ENCODE measurements at places on chromosomes 2 and 18. TPM values are rescaled to one million over a fixed set of nuclear protein-coding genes. Genes with fewer than 3 reads are reported as not detected.

DNA sequence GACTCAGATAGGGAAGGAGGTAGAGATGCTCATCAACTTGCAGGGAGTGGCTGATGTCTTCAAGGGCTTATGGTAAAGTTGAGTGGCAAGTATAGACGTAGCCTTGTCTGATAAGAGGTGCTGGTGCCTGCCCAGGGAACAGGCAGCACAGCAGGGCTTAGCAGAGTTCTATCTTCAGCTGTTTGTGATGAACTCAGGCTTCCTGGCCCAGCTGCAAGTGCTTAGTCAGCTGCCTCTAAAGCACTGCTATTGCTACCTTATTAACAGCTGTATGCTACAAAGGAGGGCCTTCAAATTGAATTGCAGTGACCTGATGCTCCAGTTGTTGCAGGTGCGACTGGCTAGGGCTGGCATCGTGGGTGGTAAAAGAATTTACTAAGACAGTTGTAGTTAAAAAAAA lies 82.1 kb downstream of the TSN start:
- no peak for DNase-seq

- DNase-seq, result no peak
Observed at GRCh38 chr18:33745871-33746545, 168.0 kb downstream of the ASXL3 start.

- DNase-seq, result no peak
Observed at GRCh38 chr2:42376758-42377157, 15.7 kb upstream of the COX7A2L start.

DNA sequence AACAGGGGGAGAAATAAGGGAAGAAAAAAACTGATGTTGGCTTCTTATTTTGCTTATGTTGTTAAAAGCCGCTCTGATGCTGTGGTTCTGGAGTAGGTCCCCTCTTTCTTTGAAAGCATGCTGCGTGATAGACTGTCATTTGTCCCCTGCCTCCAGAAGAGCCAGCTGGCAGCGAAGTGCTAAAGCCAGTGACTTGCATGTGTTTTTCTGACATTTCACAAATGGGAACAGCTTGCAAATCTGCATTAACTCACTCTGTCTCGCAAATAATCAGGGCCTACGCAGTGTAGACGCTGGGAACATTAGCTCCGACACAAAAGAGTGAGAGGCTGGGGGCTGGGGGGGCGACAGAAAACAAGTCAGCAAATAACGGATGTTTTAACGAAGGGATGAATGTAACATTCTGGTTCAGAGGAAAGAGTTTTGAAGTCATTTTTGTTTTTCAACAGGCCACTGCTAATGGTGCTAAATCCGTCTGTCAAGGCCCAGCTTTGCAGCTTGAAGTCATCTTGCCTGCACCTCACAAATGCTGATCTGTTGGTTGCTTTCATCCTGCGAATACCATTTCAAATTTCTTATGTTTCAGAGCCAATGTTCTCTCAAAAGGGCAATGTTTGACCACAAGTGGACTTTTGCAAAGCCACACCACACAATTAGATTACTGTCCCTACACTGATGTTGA lies 68.8 kb upstream of the PIK3C3 start:
- no peak for DNase-seq

- DNase-seq, result no peak
Observed at GRCh38 chr2:197086500-197086899, 160.0 kb upstream of the PGAP1 start.

DNA sequence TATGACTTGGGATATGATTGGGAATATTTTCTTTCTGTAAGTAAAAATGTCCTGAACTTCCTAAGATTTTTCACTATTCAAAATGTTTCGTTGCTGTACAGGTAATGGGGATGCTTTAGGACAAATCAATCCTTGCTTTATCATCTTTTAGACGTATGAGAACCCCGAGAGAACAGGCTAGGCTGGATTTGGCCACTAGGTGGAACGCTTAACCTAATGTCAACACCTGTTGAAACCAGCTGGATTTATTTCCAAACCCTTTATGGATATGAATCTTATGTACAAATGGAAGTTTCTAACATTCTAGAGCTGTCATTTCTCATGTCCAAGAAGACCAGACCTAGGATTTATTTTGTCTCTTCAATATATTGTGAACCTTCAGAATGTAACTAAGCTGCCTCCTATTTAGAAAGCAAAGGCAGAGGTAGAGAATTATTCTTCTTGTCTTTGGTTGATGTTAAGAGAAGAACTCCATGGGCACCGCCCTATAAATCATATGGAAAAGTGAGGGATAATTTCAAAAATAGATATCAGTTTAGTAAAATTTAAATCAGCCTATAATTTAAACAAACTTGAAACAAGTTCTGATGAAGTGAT lies 96.7 kb downstream of the PMAIP1 start:
- DNase-seq, result no peak

- DNase-seq, result no peak
Observed at GRCh38 chr2:44291281-44292248, 16.3 kb downstream of the SLC3A1 start.

DNA sequence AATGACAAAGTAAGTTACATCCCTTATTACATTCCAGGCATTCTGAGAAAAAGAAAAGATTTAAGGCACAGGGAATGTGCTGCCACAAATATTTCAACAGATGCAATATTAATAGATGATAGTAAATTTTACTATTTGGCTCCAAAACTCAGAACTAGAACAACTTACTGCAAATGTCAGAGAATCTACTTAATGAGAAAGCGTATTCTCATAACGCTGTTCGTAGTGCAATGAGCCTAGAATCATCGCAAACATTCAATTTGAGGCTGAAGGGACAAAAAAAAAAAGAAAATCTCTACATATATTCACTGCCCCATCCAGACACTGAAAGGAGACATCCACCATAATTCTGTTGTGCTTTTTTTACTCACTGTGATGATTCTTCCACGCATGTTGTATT lies 272.1 kb upstream of the DOK6 start:
- DNase-seq, result no peak

- DNase-seq, result peak; percentile 63
Observed at GRCh38 chr2:219452361-219453317, 18.0 kb downstream of the SPEG start.

DNA sequence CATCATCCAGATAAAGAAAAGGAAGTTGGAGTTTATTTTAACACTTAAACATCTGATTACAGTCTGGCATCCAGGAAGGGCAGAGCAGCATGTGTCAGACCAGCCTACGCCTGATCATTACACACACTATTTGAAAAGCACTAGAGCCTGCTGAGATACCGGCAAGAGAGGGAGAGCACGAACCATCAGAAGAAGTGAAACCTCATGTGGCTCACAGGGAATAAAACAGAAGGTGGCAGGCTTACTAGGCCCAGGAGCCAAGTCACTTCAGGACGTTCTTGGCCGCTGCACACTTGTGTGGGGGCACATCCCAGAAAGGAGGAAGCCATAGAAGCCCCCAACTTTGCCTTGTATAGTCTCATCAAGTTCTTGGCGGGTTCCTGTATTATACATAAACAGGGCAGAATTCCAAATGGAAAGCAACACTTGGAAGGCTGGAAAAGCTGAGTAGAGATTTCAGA lies 105.5 kb downstream of the UGGT1 start:
- DNase-seq, result no peak

DNA sequence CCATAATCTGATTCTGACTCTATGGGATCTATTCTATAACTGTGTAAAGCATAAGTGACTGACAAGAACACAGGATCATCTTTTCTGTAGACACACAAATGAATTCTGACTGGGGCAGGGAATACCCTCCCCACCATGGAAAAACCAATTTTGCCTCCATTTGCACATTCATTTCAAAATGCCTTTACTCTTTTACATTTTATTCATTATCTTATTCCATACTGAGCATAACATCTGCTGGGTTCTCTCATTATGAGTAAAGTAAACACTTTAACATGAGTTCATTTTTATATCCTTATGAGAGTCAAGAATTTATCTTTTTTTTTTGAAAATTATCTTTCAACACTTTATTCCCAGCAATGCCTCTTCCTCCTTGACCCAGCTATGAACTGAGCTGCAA lies 163.5 kb downstream of the RNF152 start:
- DNase-seq, result no peak

- DNase-seq, result no peak
Observed at GRCh38 chr2:233012301-233012971, 620 bp downstream of the NGEF start.

DNA sequence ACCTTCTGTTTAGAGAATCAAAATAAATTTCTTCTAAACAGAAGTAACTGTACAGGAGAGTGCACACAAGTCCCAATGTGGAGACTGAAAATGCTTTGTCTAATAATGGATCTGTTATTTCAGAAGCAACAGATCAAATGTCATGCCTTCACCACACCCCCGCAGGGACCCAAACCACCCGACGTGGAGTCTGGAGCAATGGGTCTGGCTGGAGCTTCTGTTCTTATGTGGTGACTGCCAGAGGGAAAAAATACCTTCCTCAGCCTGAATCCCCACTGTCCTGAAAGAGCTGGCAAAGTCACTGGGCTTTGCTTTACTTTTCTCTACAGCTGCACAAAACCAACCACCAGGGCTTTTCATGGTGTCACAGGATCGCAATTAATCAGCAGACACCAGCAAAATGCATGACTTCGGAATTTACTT lies 119.0 kb upstream of the ZFP36L2 start:
- no peak for DNase-seq

DNA sequence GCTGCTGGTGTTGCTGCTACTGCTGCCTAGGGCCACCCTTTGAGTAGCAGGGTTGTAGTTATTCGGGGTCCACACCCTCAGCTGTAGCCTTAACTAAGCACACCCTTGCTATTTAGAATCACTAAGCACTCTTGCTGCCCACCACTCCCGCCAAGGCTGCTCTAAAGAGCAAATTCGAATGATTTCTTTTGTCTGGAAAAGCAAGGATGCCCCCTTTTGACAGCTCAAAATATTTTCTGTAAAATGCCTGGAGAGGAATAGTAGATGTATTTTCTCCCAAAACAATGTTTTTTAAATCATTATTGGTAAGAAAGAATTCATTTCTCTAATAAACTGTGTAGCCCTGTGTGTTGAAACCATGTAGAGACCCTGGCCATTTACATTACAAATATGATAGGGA lies 80.8 kb upstream of the PAPOLG start:
- DNase-seq, result no peak

The TTN gene
- total RNA-seq, result 18.2 TPM

The DHRS9 gene
- 3.0 TPM for total RNA-seq

The EHD3 gene
- total RNA-seq, result 3.6 TPM

The CAPN14 gene
- total RNA-seq, result not detected

The MAP4K4 gene
- total RNA-seq, result 85.9 TPM

The RTP5 gene
- total RNA-seq, result 0.96 TPM
